ENCODE measurements at places on chromosomes 2 and 18.

GRCh38 chr2:33395655-33396249, 80.7 kb upstream of the RASGRP3 start:
- peak; percentile 26 for DNase-seq

DNA sequence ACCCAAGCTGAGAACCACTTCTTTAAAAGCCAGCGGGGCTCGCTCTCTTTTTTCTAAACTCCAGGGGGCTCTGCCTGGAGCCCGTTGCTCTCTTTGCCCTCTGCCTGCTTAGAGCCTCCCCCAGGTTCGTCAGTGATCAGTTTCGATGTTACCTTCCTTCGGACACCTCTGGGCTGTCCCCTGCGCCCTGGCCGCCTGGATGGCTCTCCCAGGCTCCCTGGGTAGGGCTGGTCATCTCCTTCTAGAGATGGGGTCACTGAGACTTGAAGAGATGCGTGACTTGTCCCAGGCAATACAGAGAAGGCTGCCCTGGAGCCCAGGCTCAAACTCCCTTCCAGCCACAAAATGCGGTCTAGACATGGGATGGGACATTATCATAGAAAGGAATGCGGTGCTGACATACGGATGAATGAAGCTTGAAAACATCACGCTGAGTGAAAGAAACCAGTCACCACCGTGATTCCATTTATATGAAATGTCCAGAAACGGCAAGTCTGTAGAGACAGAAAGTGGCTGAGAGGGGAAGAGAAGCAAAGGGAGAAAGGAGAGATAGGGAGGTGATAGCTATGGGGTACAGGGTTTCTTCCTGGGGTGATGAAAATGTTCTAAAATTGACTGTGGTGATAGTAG, 14.6 kb downstream of the KCNF1 start:
- no peak for DNase-seq

DNA sequence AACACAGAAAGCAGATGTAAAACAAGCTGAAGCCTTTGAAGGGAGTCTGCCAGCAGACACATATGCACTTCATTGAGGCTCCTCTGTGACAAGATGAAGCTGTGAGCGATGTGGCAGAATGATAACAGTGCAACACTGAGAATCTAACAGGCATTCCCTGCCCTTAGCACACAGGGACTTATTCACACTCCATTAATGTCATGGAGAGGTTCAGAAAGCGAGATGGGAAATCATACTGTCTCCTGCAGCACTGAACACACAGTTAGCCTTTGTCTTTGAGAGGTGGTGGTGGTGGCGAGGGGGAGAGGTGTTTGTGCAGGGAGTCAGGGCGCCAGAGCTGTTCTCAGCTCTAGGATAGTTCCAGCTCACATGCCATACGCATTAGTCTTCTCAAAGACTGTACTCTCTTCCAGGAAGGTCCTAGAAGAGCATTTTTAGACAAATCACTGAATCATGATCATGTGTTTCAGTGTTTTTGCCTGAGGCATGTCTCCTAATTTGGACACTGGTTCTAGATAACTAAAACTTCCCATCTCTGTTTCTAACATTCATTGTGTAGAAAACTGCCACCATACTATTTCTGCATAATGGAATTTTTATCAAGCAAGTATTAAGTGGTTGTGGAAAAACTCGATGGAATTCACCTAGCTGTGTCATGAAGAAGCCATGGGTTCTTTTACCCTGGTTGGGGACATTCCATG, 93.5 kb upstream of the ITGB6 start:
- no peak for DNase-seq

DNA sequence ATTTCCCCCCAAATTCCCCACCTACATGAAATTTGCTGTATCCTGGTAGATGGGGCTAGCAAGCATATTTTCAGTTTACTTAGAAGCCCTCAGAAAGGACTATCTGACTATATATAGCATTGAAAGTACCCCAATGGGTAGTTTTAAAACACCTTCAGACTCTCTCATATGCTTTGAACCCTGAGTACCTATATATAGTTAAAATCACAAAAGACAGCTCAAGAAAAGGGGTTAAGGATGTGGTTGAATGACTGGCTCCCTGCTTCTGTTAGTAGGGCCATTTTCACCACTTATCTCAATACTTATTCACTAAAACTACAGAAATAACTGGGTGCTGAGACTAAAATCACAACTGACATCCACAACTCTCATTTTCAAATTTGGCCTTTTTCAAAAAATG, 18.5 kb downstream of the WDPCP start:
- no peak for DNase-seq

DNA sequence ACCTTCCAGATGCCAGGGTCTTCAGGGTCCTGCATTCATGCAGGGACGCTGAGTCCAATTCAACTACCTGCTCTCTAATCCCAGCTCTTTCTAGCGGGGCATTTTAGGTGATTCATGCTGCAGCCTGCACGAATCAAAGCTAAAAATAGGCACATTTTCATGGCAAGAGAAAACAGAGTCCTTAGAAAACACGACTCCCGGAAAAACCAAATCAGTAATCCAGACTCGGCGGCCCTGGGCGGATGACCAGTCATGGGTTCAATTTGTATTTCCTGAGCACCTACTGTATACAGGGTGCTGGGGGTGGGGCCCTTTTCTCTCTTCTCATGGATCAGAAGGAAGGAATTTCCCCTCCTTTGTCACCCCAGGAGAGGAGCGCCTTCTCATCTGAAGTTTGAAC, 64.4 kb downstream of the LONRF2 start:
- DNase-seq, result no peak

GRCh38 chr2:38315707-38316333, 61.3 kb downstream of the ATL2 start:
- DNase-seq, result peak; percentile 61

DNA sequence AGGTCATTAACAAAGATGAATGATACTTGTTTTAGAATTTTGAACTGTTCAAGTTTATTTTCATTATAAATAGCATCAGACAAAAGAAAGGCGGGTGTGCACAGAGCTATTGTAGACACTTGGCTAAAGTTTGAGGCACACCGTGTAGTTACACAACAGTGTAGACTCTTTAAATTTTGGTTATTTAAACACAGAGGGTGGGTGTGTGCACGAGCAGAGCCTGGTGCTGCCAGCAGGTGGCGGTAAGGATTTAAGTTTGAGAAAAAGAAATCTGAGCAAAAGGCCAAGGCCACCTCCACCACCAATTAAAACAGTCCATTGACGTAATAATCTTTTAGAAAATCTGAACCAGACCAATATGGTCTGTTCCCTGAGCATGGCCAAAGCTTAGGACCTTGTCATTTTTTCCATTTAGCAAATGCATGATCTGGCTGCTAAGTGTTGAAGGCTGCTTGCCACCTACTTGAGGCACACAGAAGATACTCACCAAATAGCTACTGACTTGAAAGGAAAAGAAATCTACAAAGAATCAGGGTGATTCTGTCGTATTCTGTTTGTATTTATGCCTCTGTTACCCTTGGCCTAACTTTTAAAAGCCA, 14.3 kb downstream of the COPS7B start:
- DNase-seq, result peak; percentile 21
